Activated effector memory CD4-positive, alpha-beta T cell treated with anti-CD3 and anti-CD28 coated beads, Interleukin-2, amount 50 U/mL, for 16 hours (primary cell): ENCODE measurements at places on chromosomes 4 and X.

- no peak for DNase-seq
Measured at GRCh38 chr4:138602664-138603063, 360.5 kb upstream of the SLC7A11 start.

- no peak for DNase-seq
Measured at GRCh38 chrX:153556767-153557166, 39.3 kb downstream of the ATP2B3 start.

GRCh38 chr4:155877971-155878370 lies 11.9 kb upstream of the ASIC5 start:
- no peak for DNase-seq

GRCh38 chr4:71270901-71271300 lies 67.9 kb upstream of the SLC4A4 start:
- no peak for DNase-seq

DNA sequence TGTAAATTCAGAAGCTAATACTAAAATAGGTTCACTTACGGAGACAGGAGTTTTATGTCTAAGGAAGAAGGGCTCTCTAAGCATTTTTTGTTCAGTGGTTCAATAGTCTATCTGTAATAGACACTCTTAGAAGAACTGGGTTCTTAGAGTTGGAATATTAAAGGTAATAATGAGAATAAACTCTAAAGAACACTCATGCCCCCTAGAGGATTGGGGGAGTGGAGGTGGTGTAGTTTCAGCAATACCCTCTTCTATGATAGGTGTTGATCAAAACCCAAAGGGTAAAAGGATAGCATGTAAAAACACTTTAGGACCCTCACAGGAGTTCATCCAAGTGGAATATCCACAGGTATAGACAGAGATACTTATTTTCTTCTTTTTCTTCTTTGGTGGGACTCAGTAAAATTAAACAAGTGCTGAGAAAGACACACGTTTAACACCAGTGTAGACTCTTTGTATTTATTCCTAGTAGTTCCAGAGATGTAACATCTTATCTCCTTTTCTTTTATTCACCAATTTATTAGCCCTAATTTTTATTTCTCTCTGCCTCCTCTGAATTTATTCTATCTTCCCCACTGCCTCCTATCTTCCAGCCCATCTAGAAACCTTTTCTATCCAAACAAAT lies 25.7 kb upstream of the MND1 start:
- DNase-seq = no peak

- DNase-seq = no peak
Measured at GRCh38 chrX:76520273-76521054, 93.0 kb downstream of the MAGEE1 start.

DNA sequence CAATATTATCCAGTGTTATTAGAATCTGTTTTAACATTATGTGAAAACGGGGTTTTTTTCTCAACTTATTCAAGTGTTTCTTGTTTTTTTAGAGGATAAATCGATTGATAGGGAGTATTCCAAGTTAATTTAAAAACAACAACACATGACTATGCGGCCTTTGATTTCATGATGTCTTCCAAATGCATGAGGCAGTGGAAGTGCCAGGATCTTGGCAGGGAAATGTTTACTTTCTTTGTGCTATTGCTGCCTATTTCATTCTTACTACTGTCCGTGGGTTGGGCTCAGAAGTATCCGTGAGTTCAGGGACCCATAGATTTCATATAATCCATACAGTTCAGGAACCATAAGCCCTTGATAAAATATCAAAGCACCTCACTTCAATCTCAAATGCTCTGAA lies 64.6 kb downstream of the ABCG2 start:
- no peak for DNase-seq

DNA sequence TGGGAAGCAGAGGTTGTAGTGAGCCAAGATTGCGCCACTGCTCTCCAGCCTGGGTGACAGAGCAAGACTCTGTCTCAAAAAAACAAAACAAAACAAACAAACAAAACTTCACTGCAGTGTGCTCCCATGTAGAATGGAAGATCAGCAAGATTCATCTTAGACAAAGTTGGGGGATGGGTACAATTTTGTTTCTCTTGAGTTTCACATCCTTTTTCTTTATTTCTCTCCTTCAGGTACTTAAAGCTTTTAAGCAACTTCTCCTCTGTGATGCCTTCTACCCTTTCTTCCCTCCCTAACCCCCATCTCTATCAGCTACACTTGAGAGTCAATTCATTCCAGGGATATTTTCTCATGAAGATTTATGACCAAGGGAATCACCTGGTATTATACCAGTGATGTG lies 15.5 kb upstream of the RBBP7 start:
- no peak for DNase-seq

- DNase-seq = no peak
Measured at GRCh38 chrX:71052721-71053120, 15.4 kb downstream of the SNX12 start.

GRCh38 chr4:31160146-31160545 lies 440.0 kb downstream of the PCDH7 start:
- no peak for DNase-seq

- DNase-seq = no peak
Measured at GRCh38 chr4:80103629-80104028, 30.6 kb upstream of the ANTXR2 start.

- no peak for DNase-seq
Measured at GRCh38 chr4:24748758-24749350, 46.5 kb upstream of the SOD3 start.

GRCh38 chr4:1693131-1693896 lies 9.2 kb upstream of the FAM53A start:
- peak; percentile 92 for DNase-seq

DNA sequence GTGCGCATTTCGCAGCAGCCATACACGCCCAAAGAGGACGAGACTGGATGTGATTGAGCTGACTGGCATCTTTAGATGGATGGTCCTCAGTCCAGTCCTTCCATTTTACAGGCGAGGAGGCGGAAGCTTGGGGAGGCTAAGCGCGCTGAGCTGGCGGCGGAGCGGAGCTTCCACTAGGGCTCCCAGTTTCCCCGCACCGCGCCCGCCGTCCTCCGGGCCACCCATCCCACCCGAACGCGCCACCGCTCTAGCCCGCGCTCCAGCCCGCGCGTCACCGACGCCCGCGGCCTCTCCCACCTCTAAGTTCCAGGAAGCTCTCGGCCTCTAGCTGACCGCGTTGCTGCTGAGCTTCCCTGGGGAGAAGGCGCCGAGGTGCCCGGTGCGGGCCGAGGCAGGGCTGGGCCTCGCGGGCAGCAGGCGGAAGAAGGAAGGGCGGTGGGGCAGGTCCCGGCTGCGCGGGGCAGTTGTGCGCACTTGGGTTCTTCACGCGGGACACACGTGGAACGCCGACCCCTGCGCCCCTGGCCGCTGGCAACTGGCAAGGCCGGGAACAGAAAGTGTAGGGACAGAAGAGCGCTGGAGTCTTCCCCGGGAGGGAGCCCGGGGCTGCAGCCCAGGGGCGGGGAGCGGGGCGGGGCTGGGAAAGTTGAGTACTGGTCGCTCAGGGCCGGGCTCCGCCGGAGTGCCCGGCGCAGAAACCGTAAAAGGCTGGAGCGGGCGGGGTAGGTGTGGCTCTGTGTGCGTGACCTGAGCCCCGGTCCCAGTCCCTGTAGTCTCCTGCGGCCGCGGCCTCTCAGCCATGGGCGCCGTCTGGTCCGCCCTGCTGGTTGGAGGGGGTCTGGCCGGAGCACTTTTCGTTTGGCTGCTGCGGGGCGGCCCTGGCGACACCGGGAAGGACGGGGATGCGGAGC lies at the start of gene STBD1:
Gene STBD1, plus strand, starts transcription at position 763 of the 911 bp plus-strand sequence. Its CDS starts 37 bp downstream, at position 800.
- DNase-seq = peak; percentile 71

DNA sequence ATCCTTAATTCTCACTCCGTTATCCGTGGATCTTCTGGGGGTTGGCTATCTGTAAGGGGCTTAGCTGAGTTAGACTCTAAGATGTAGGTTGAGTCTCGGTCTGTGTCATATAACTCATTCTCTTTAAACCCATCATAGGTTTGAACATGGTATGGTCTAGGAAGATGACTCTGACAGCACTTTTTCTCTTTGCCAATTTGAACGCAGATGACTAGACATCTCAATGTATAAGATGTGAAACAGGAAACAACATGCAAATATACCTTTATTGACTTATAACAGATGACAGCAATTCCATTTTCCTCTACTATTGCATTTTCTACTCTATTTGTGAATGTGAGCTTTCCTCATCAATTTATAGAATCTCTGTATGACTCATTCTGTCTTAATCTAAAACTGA lies 634.8 kb upstream of the MAGEB2 start:
- DNase-seq = no peak

- no peak for DNase-seq
Measured at GRCh38 chr4:1411436-1412375, 5.5 kb upstream of the NKX1-1 start.

- no peak for DNase-seq
Measured at GRCh38 chr4:138494931-138495330, 252.8 kb upstream of the SLC7A11 start.

GRCh38 chr4:124640022-124640730 lies 72.4 kb downstream of the ANKRD50 start:
- no peak for DNase-seq

GRCh38 chr4:113410686-113411085 lies 350.9 kb downstream of the CAMK2D start:
- DNase-seq = no peak

DNA sequence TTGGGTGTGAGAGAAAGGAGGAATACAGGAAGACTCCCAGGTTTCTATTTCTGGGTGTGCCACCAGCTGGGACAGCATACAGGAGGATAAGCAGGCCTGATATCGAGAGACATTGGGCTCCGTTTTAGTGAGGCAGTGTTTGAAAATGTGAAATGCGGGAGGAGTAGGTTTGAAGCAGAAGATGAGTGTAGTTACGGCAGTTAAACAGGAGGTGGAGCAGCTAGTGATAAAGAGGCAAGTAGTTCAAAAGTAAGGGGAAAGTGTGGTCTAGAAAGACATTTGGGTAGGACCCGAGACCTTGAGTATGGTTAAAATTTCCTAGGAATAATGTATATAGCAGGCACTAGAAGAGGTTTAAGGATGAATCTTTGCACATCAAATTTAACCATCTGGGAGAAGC lies 42.4 kb downstream of the DCUN1D4 start:
- no peak for DNase-seq

- DNase-seq = no peak
Measured at GRCh38 chr4:26987191-26987590, 126.5 kb downstream of the STIM2 start.

DNA sequence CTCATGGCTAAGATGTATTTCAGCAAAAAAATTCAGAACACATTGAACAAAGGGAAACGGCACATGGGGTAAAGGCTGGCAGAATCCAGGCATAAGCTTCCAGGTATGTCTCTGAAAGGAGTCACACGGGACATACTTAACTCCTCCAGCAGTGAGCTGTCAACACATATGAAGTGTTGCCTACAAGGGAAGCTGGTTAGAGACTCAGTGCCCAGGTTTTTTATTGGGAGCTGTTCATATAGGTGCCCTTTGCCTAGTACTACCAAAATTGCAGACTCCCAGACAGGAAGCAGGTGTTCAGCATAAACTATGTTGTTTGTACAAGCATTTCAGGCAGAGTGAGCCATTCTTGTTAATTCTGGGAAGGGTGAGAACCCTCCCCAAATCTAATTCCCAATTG lies 77.4 kb upstream of the PUDP start:
- DNase-seq = no peak

GRCh38 chr4:4578981-4579380 lies 37.1 kb upstream of the STX18 start:
- no peak for DNase-seq

DNA sequence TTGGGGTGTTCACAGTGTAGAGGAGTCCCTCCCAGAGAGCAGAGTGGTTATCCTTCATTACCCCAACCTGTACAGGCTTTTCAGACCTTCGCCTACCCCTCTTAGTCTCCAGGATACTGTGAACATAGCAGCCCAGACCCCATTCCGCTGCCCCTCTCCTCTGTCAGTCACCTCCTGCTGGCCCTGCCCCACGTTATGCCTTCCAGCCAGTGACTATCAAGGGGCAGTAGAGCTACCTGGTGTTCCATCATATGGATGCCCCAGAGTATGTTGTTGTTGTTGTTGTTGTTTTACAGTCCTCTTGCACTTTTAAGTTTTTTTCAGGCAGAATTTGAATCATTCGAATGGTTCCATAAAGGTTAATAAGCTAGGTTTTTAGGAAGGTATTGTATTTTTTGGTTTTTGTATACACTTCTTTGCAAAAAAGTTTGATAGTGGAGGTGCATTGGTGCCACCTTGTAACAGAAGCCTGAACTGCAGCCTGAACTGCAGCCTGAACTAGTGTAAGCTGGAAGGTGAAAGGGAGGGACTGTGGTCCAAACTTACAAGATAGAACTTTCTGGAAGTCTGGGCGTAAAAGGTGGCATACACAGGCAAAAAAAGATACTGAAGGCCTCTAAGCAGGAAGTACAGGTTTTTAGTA lies 101.4 kb upstream of the RAB40AL start:
- no peak for DNase-seq

GRCh38 chr4:130197946-130198345 lies 1102.0 kb downstream of the C4orf33 start:
- DNase-seq = no peak

DNA sequence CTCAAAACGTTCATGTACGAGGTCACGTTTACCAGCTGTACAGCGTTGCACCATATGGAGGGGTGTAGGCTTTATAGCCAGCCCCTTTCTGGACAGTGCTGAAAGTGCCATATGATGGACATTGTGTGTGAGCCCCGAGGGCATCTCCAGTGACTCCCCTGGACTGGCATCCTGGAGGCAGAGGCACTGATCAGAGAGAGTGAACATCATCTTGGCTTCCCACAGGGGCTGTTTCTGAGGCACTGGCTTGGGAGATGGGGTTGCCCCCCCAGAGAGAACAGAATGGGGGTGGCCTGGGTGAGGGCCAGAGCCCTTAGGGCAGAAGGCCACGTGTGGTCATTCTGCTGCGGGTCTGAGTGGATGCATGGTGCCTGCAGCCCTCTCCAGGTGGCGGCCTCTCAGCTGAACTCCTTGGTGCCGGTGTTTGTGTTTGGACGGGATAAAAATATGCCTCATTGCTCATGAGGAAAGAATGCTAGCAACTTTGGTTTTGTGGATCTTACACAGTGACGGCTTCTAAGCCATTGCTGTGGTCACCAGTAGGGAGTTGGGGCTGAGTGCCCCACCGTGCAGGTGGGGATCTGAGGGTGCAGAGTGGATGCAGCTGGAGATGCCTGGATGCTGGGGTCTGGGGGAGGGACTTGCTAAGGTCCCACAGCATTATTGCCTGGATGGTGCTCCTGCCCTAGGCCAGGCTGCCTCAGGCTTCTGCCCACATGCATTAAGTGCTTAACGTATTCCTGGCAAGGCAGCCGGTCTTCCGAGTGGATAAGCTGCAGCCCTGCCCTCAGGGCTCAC lies 3.4 kb downstream of the WFS1 start:
- DNase-seq = no peak

- DNase-seq = no peak
Measured at GRCh38 chr4:42785817-42786216, 106.7 kb upstream of the GRXCR1 start.
